ENCODE measurements at places on chromosomes 4 and X. TPM values are rescaled to one million over a fixed set of nuclear protein-coding genes. Genes with fewer than 3 reads are reported as not detected.

DNA sequence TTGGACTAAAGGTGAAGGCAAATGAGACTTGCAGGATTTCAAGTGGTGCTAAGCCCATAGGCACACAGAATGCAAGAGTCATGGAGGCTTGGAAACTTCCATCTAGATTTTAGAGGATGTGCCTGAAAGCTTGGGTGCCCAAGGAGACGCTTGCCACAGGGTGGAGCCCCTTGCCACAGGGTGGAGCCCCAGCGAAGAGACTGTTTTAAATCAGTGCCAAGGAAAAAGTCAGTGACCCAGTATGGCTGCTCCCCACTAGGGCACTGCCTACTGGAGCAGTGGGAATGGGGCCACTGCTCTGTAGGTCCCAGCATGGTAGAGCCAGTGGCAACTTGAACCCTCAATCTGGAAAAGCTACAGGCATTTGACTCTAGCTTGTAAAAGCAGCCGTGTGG lies 794.2 kb upstream of the LCORL start:
- ATAC-seq: no peak

DNA sequence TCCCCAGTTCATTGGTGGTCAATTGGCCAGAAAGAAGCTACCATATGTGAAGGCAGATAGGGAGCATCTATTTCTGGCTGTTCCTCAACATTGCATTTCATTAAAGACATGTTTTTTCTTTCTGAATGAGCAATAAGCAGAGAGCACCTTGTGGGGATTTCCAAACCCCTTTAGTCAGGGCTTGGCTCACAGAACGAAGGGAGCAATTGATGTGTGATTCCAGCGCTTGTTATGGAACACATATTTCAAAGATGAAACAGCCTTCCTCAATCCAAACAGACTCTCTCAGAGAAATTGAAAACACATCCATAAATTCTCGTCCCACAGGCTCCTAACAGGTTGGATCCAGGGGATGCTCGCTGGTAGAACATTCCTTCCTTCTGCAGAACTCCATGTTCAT lies 84.1 kb downstream of the CLCN4 start:
- no peak for ATAC-seq

GRCh38 chr4:2786152-2786671 lies 6.7 kb upstream of the SH3BP2 start:
- peak; percentile 10 for ATAC-seq

HSFX1 gene
- 0.32 TPM for total RNA-seq
